ENCODE measurements at places on chromosomes 16 and 17. TPM values are rescaled to one million over a fixed set of nuclear protein-coding genes. Genes with fewer than 3 reads are reported as not detected.

Gene PIK3R5
- 2.2 TPM for polyA plus RNA-seq

Gene KRTAP9-2
- not detected for polyA plus RNA-seq

Gene TAOK2
- polyA plus RNA-seq: 41.1 TPM

DNA sequence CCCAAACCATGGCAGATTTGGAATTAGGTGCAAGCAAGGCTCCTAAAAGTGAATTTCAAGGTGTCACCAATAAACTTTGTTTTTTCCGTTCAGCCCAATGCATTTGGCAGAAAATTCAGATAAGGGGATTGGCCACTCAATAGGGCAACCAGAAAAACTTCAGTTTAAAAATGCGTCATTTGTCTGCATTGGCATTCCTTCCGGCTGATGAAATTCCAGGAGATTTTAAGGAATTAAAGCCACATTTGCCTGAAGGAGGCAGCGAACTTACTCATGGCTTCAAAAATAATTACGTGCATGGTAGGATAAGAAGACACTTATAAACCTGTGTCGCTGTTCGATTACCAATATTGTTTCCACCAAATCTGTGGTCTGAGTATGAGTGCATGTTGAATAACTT is 151.9 kb downstream of the SALL1 start:
- DNase-seq: no peak

Gene CLN3
- 13.8 TPM for polyA plus RNA-seq

GRCh38 chr17:17172001-17172939 is 33.9 kb downstream of the PLD6 start:
- no peak for DNase-seq

DNA sequence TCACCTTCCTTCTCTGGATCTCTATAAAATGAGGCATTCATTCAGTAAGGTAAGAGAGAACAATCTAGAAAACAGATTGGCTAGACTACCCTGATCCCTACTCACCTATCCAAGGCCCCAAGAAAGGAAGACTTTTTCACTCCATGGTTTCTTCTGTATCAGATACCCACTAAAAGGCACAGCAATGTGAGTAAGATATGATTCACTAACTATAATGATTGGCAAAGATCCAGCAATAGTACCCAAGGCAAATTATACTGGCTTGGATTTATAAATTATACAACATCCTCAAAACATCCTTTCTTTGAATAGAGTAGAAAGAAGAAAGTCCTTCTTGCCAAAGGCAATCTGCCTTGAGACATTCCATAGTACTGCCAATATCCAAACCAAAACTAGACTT is 1432.0 kb upstream of the GOT2 start:
- DNase-seq: no peak

Gene AOC2
- polyA plus RNA-seq: 0.77 TPM

- no peak for DNase-seq
Observed at GRCh38 chr17:77963441-77963840, 4.9 kb downstream of the TNRC6C start.

DNA sequence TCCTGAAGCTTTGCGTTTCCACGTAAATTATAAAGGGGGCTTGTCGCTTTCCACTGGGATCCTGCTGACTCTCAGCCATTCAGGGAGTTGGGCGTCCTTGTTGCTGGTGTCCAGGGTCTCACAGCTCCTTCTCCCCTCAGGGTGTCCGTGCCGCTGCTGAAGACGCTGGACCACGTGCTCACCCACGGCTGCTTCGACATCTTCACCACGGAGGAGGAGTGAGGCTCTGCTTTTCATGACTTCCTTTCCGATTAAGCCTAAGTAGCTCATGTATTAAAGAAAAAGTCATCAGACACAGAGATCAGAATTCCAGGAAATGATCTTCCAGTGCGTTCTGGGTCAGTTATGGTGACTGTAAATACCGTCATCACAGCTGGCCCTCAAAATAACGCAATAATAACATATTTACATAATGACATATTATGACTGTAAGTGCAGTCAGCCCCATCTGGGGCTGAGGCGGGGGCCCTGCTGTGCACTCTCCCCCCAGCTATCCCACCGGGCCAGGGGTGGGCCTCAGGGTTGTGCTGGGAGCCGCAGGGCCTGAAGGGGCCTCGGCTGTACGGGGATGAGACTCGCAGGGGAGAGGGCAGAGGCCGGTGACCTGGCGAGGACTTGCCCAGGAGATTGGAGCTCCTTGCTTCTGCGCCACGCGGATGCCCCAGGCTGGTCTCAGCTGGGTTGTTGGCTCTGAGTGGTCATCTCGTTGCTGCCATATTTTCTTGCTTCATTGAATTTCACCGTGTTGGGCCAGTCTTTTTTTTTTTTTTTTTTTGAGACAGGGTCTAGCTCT is 92.9 kb upstream of the ZNF750 start:
- no peak for DNase-seq

Gene CMTM2
- polyA plus RNA-seq: 0.65 TPM

DNA sequence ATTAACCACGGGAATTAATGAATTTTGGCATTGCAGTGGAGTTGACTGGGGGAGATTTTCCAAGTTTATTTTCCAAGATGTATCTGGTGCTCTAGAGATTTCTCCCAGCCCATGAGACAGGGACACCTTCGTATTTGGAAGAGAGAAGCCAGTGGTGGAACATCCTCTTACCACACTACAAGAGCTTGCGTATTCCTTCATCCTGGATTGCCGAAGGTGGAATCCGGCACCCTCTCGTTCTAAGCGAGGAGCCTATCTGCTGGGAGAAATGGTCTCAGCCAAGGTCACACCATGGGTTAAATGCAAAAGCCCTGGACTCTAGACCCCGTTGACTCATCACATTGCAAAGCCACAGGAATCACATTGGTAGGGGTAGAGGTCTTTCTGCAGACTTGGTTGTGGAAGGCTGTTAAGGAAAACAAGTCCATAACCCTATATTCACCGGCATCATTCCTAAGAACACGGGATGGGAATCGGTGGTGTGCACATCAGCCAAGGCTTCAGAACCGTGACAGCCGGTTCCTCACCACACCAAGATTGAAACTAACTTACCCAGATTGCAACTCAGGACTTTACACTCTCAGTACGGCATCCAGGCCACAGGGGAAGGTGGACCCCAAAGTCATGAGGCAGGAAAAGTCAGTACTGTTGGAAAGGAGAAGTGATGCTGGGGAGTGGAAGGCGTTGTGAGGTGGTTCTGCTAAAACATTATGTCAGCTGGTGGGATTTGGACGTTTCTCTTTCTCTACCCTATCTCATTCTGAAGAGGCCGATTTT is 259.8 kb downstream of the CPPED1 start:
- DNase-seq: no peak

DNA sequence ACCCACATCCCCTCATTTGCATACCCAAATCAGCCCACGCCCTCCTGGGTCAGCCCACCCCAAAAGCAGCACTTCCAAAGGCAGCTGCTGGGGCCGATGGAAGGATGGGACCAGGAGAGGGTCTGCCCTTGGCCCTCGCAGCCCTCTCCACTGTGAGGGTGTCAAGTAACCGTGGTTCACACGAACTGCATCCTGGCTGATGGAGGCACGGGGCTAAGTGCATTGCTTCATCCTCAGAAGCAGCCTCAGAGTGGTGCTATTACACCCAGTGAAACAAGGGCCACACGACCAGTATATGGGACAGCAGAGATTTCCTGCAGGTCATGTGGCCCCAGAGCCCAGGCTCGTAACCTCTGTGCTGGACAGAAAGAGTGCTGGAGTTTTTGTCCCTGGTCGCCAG is 13.2 kb upstream of the ATP2A3 start:
- peak; percentile 62 for DNase-seq

DNA sequence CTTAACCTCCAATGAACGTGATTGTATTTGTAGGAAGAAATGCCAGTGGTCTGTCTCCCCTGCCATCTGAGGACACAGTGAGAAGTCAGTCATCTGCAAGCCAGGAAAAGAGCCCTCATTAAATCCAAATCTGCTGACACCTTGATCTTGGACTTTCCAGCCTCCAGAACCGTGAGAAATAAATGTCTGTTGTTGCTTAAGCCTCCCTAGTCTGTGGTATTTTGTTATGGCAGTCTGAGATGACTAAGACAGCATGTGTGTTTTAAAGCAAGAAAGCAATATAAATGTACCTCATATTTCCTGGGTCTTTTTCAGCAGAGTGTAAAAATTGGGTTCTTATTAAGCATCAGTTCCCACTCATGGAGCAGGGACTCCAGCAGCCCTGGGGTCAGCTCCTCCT is 177.9 kb upstream of the NLRP1 start:
- DNase-seq: no peak

GRCh38 chr17:349666-350065 is 2.9 kb downstream of the RPH3AL start:
- no peak for DNase-seq

- no peak for DNase-seq
Observed at GRCh38 chr17:38554430-38555350, 51.1 kb downstream of the SRCIN1 start.

GRCh38 chr17:55702150-55702549 is 20.5 kb downstream of the TMEM100 start:
- DNase-seq: no peak

Gene G6PC1
- polyA plus RNA-seq: 0.08 TPM

Gene KRTAP4-1
- not detected for polyA plus RNA-seq

DNA sequence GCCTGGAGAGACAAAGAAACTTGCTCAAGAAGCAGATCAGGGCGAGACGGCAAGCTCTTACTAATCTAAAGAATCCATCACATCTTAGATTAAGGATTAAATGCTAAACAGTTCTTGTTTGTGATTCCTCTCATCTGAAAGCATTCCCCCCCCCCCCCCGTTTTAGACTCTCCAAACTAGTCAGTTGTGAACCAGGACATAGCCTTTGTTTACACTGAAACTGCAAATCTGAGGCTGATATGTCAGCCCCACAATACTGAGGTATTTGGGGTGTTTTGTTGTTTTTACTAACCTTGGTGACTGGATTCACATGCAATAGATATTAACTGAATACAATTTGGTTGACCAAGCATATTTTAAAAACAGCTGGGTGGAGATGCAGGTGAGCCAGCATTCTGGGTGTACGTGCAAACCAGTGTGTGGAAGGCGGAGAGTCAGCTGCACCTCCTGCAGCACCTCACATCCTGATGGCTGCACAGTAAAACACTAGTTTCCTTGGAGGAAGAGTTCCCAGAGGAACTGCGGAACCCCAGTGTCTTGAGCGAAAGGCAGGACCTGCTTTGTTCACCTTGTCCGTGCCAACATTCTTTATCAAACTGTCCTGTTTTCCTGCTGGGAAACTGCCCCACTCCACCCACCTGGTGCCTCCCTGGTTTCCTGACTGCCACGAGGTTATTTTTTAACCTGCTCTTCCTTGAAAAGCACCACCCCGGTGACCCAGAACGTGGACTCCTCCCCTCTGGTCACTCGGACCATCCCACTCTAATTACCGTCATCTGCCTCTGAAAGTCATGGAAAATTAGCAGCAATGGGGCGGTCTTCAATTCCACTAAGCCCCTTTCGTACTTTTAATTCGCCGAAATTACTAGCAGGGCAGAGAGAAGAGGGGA is 1.2 kb upstream of the YPEL2 start:
- peak; percentile 88 for DNase-seq

Gene B3GNT9
- 3.0 TPM for polyA plus RNA-seq

- DNase-seq: no peak
Observed at GRCh38 chr17:67469208-67469980, 92.3 kb downstream of the PITPNC1 start.

DNA sequence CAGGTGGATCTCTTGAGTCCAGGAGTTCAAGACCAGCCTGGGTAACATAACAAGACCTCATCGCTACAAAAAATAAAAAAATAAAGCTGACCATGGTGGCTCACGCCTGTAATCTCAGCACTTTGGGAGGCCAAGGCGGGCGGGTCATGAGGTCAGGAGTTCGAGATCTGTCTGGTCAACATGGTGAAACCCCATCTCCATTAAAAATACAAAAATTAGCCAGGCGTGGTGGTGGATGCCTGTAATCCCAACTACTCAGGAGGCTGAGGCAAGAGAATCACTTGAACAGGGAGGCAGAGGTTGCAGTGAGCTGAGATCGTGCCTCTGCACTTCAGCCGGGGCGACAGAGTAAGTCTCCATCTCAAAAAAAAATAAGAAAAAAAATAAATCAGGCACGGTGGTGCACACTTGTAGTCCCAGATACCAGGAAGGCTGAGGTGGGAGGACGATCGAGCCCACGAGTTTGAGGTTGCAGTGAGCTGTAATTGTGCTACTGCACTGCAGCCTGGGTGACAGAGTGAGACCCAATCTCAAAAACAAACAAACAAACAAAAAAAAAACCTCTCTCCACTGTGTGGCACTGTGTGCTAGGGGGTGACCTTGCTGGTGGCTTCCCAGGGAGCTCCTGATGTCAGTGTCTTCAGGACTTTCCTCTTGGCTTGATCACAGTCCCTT is 19.8 kb upstream of the MAPK3 start:
- DNase-seq: no peak

DNA sequence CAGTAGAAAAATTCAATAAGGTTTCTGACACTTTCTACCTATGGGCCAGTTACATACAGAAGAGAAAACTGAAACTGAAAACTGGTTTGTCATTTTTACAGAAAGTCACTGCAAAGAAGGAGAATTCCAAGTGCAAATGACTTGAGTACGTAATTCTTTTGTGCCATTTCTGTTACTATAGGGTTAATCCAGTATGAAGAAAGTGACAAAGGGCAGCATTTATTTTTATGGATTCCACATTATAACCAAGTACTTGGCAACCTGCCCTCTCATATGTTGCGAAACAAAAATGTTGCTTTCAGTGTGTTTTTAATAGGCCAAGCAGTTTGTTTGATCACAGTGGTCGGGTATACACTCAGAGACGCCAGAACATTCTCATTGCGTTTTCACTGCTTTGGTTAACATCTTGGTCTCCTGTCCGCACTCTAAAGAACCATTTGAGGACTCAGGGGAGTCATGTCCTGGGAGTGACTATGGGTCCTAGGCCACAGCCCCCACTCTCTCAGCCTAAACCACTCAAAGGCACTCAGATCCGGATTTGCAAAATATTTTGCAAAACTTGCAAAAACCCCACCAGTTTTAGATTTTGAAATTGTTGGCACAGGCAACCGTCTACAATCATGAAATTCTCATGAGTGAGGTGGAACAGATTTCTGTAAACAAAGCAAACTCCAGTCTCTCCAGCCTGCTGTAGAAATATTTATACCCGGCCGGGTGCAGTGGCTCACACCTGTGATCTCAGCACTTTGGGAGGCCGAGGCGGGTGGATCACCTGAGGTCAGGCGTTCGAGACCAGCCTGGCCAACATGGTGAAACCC is 15.4 kb upstream of the HELZ start:
- no peak for DNase-seq

Gene NECAB2
- polyA plus RNA-seq: 23.8 TPM

GRCh38 chr17:74599448-74599939 is 7.4 kb upstream of the CD300LD start:
- DNase-seq: no peak

GRCh38 chr16:50169555-50170096 is 16.5 kb downstream of the TENT4B start:
- no peak for DNase-seq

Gene SPN
- polyA plus RNA-seq: 0.49 TPM

Gene TMEM88
- polyA plus RNA-seq: 28.5 TPM

Gene PRSS8
- polyA plus RNA-seq: 70.6 TPM

Gene APOH
- 8.7 TPM for polyA plus RNA-seq

Gene GAST
- not detected for polyA plus RNA-seq

- DNase-seq: no peak
Observed at GRCh38 chr17:21228111-21228510, 14.2 kb upstream of the TMEM11 start.

Gene ABCC12
- polyA plus RNA-seq: not detected

Measured in pancreas (tissue), 10 donors.